Activated CD8-positive, alpha-beta memory T cell treated with anti-CD3 and anti-CD28 coated beads, Interleukin-2, amount 10 ng/mL, durations not matched to agents 7 days and 5 days (primary cell): ENCODE measurements at places on chromosomes 4 and X.

GRCh38 chrX:94932278-94932965 lies 1258.4 kb downstream of the FAM133A start:
- no peak for DNase-seq
- H3K4me1 ChIP-seq: no peaks in the 10 kb centered on the region
- no peaks in the 10 kb centered on the region for H3K27me3 ChIP-seq

- DNase-seq: no peak
- H3K4me1 ChIP-seq: no peaks in the 10 kb centered on the region
- no peak overlapping the region for H3K27ac ChIP-seq
- H3K27me3 ChIP-seq: no peaks in the 10 kb centered on the region
These were observed 339.6 kb upstream of the PCDH10 start for GRCh38 chr4:132809298-132810032.

- no peaks in the 10 kb centered on the region for H3K36me3 ChIP-seq
- H3K4me1 ChIP-seq: no peaks in the 10 kb centered on the region
- no peak for DNase-seq
- H3K27ac ChIP-seq: no peak overlapping the region
- no peak overlapping the region for H3K4me3 ChIP-seq
- peaks cover 14% of the 10 kb centered on the region for H3K27me3 ChIP-seq
These were observed 154.8 kb upstream of the ANXA3 start for GRCh38 chr4:78396613-78397291.

GRCh38 chrX:2859197-2859797 lies 30.6 kb downstream of the GYG2 start:
- DNase-seq: no peak
- no peaks in the 10 kb centered on the region for H3K27me3 ChIP-seq
- no peak overlapping the region for H3K4me3 ChIP-seq
- no peaks in the 10 kb centered on the region for H3K4me1 ChIP-seq
- H3K36me3 ChIP-seq: no peaks in the 10 kb centered on the region

- DNase-seq: no peak
- no peaks in the 10 kb centered on the region for H3K4me1 ChIP-seq
- H3K27ac ChIP-seq: no peak overlapping the region
These were observed 2.5 kb upstream of the TMPRSS11D start for GRCh38 chr4:67886281-67886680.

DNA sequence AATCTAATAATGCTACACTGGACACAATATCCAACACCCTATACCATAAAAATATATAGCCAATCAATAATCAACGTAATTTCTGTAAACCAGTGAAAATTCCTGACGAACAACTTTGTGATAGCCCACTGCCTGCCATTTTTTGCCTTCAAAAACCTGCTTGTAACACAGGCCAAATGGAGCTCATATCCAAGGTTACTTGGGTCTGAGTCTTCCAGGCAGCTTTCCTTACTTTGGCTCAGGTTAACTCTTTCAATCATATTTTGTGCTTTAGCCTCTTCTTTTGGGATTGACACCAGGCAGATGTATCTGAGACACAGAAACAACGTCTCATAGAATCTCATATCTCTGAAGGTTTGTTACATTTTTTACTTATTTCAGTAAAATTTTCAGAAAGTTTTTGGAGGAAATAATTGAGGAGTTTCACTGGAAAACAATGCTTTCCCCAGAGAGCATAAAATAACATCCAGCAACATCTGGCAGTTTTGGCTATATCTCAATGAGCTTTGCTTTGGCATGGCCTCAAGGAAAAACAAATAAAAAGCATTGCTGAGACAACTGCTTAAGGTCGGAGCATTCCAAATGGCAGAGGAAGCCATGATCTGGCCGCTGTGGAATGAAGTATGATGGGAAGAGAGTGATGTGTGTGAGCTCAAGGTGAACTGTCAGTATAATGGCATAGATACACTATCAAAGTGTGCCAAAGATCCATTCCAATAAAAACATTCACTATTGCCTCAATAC lies 162.9 kb upstream of the SPIN4 start:
- H3K27ac ChIP-seq: no peak overlapping the region
- H3K27me3 ChIP-seq: no peaks in the 10 kb centered on the region
- no peak overlapping the region for H3K4me3 ChIP-seq
- DNase-seq: no peak
- H3K4me1 ChIP-seq: no peaks in the 10 kb centered on the region

GRCh38 chr4:66062044-66062443 lies 391.8 kb upstream of the EPHA5 start:
- H3K27ac ChIP-seq: no peak overlapping the region
- H3K4me1 ChIP-seq: no peaks in the 10 kb centered on the region
- no peaks in the 10 kb centered on the region for H3K27me3 ChIP-seq
- no peak for DNase-seq
- H3K36me3 ChIP-seq: no peaks in the 10 kb centered on the region

GRCh38 chrX:151697522-151697921 lies 2.3 kb downstream of the PRRG3 start:
- H3K27me3 ChIP-seq: peaks cover 14% of the 10 kb centered on the region
- DNase-seq: no peak
- no peak overlapping the region for H3K4me3 ChIP-seq
- H3K36me3 ChIP-seq: no peaks in the 10 kb centered on the region
- H3K4me1 ChIP-seq: no peaks in the 10 kb centered on the region
